H7 (cell line): ENCODE measurements at places on chromosomes 5 and 9.

DNA sequence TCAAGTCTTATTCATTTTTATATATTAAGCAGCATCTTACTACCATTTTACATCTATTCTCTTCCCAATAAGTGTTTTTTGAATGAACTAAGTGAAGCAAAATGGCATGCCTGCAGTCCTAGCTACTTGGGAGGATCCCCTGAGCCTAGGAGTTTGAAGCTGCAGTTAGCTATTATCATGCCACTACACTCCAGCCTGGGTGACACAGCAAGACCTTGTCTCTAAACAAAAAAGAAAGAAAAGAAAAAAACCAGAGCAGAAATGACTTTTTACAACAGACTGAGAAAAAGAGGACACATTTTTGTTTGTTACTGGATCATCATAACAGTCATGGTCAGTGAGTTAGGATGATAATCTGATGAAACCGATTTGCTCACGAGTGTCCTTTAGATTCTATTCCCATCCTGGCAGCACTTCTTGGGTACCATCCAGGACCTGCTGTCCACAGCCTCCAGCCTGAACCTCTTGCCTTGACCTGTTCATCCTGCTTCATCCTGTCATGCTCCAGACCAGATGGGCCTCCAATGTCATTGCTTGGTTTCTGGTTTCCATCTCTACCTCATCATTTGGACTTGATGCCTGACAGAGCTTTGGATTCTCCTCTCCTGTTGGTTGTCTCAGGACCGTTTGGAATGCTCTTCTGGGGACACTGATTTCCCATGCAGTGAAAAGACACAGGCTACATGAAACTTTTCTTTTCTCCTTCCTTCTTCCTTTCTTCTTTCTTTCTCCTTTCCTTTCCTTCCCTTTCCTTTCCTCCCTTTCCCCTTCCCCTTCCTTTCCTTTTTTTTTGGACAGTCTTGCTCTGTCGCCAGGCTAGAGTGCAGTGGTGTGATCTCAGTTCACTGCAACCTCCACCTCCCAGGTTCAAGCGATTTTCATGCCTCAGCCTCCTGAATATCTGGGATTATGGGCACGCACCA, 50.1 kb upstream of the GLRX start:
- no peak for DNase-seq

- no peak for DNase-seq
Measured at GRCh38 chr9:79312686-79313421, 258.9 kb upstream of the TLE4 start.

GRCh38 chr5:140875085-140876065, at the start of gene PCDHA12:
Gene PCDHA12 (plus strand): TSS chr5:140875308. CDS start chr5:140875473, 165 bp downstream.
- DNase-seq: peak; percentile 76

- DNase-seq: no peak
Measured at GRCh38 chr5:67434466-67434865, 237.9 kb upstream of the CD180 start.

DNA sequence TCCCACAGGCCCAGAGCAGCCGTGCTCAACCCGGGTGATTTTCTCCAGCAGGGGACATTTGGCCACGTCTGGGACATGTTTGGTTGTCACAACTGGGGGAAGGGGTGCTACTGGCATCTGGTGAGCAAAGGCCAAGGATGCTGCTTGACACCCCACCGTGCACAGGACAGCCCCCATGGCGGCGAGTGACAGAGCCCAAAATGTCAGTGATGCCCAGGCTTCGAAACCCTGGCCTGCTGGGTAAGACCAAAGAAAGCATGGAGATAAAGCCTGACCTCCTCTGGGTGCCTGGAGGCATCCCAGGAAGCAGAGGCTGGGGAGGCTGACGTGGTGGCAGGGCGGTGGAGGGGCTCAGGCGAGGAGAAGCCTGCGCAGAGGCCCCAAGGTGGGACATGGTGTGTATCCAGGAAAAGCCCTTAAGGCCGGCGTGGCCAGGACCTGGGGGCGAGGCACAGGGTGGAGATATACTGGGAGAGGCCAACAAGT, 66.4 kb downstream of the ZNF354C start:
- DNase-seq: no peak

DNA sequence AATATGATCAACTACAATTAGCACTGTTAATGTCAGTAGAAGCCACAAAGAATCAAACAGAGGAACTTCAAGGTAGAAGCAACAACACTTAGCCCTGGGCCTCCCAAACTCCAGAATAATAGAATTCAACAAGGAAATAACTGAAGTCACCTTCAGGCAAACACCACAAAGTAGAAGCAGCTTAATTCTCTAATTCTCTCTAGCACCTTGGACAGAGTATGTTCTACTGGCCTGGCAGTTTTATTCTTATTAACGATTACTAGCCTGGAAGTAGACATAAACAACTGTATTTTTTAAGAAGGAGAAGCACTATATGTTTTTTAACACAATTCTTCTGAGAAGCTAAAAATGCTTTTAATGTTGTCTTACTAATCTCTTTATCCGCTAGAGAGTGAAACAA, 911.9 kb downstream of the DTWD2 start:
- DNase-seq: no peak

DNA sequence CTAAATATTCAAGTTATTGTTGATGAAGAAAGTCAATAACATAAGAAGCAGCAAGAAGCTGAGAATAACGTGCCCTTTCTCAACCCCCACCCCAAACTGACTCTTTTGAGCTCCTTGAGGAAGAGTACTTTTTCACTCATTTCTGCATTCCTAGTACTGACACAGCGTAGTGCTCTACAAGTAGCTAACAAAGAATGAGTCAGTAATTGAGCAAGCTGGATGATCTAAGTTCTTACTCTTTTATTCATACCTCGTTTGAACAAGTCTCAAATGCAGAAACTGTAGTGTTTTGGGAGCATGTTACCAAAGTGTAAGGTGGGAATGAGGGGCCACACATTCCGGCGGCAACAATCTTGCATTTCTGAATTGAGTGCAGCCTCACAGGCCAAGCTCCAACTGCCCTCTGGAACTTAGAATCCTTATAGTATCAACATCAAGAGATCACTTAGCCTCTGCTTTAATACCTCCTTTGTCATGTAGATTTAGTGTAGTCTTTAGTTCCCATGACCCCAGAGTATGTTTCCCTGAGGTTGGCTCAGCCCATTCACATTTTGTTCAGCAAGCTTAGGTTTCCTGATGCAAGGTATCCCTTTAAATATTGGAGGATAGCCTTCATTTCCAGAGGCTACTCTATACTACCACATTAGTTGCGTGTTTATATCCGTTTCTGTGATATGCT, 152.0 kb downstream of the PRR16 start:
- peak; percentile 14 for DNase-seq

DNA sequence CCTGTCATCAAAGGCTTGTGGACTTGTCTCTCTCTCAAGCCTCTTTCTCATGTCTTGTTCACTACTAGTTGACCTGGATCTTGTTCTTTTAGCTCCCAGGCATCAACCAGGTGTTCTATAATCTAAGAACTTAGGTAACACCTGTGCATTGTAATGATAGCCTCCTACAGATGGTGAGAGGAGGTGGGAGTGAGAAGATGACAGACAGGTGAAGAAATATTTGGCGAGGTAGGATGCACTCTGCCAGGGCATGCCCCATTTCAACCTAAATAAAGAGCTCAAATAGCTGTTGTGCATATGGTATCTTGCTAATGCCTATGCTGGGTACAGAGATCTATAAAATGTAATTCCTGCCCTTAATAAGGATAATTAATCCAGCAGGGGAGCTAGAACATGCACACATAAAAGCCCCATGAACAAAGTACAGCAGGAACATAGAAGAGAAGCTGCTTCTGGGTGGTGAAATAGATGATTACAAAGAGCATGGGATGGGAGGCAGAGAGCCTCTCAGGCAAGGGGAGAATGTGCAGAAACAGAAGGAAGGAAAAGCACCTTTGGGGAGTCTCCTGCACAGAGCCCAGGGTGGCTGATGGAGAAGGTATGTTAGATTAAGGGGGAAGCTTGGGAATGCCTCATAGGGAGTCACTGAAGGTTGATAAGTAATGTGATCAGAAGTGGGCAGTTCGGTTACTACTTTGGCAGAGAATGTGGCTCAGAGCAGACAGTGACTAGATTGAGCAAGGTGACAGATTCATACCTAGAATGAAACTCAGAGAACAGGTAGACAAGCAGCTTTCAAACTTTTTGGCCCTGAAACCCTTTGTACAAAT, 28.0 kb upstream of the PLIN2 start:
- DNase-seq: no peak

DNA sequence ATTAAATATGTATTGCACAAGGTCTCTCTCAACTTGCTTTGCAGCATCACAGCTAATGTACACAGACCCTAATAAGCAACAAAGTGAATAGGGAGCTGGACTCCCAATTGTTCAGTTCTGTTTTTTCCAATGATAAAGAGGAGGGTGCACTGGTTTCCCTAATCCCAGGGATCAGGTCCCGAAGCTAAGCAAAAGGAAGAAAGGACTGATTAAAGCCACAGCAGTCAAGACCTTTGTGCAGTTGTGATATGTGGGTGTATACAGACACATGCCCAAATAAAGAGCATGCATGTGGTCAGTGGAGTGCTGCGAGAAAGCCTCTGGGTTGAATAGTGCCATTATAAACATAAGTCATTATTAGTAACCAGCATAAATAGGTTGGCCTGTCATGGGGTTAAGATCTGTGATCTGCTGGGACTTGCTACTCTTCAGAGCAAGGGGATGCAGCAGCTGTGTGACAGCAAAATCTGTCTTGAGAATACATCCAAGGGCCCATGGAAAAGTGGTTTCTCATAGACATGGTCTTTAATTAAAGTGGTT, 1863.1 kb upstream of the WWC1 start:
- DNase-seq: no peak

DNA sequence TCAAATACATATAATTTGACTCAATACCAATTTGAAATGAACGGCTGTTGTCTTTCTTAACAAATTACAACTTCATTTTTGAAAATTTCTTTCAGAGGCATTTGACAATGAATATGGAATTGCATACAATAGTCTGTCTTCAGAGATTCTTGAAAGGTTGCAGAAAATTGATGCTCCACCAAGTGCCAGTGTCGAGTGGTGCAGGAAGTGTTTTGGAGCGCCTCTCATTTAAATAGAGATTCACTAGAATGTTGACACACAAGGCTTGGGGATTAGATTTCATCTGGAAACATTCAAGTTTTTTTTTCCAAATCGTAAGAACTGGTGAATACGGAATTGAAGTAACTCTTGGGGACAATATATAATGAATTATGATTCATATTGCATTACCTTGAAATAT, 8.1 kb downstream of the RPS6 start:
- no peak for DNase-seq

- no peak for DNase-seq
Measured at GRCh38 chr5:68010740-68011139, 204.8 kb upstream of the PIK3R1 start.

GRCh38 chr9:81841333-81841732, 86.9 kb upstream of the SPATA31D4 start:
- DNase-seq: peak; percentile 71

DNA sequence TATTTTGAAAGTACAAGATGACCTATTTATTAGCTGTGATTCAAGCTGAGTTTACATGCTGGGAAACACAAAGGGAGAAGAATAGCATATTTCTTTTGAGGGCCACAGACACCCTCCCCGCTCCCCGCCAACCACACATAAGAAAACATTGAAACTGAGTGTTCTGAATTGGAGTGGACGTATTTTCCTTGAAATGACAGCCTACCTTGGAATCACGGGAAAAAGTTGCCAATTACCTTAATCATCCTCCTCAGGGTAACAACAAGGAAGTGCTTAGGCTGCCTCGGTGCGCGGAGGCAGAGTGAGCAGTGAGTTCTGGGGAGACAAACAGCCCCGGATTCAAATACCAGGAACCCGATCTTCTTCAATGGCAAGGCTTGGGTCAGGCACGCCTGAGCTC, 31.4 kb downstream of the CFAP77 start:
- no peak for DNase-seq

DNA sequence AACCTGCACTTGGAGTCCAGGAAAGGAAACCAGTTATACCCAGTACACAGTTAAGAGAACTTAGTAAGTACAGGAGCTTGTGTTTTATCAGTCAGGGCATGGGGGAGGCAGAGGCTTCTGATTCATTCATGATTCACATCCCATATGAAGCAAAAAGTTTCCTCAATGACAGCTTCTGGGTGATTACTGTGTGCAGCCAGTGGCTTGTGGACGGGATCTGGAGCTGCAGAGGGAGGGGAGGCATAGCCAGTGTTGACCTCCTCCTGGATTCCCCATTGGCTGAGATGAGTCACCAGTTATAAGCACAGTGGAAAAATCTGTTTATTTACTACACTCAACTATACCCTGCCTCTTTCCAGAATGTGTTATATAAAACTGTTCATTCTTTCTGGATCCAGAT, 17.7 kb downstream of the IL31RA start:
- DNase-seq: no peak

- DNase-seq: no peak
Measured at GRCh38 chr5:154830596-154830995, 19.8 kb downstream of the FAXDC2 start.

DNA sequence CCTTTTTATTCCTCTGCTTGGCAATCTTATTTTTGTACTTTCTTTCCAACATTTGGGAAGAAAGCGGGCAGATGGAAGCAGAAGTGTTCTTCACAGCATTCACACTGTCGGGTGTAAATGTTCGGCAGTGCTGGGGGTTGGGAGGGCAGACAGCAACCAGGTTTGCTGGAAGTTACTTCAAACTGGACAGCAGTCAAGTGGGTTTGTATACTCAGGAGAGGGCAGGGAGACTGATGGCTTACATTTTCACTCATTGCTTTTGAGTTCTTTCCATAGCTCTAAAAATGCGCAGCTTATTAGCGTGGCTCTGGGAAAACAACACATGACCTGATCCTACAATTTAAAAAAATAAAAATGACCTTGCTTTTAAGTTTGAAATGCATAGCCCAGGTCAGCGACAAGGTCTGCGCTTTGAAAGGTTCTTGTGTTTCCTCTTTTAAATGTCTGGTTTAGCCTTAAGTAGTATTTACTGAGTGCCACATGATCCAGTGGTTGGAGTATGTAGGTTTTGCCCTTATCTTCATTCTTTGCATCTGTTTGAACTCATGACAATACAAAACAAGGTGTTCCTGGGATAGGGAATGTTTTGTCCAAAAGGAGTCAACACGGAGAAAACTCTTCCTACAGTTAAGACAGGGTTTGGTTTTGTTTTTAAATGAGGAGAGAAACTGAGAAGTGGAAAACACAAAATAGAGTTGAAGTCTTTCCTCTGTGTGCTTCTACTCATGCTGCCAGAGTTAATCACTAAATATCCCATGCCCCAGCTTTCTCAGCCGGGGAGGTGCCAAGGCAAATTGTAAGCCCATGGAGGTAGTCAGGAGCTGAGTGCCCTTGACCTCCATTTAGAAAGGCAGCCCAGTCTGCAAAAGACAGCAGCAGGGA, 132.7 kb upstream of the DMRT1 start:
- no peak for DNase-seq

DNA sequence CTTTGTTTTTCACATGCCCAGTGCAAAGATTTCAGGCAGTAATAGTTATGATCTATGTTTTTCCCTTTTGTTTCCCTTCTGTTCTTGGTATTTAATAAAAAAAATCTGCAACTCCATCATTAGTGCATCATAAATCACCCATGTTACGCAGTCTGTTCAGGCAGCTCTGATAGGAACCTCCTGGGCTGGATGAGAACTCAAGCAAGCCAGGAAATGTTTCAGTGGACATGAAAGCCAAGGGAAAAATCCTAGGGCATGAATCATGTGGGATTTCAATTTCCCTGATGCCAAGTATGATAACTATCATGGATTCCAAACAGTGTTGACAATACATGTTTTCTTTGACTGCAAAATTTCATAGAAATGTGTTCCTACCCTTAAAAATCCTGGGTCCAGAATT, 119.7 kb upstream of the TARS1 start:
- no peak for DNase-seq
